Fibroblast of the conjunctiva (primary cell): ENCODE measurements at places on chromosomes 7 and 10.

DNA sequence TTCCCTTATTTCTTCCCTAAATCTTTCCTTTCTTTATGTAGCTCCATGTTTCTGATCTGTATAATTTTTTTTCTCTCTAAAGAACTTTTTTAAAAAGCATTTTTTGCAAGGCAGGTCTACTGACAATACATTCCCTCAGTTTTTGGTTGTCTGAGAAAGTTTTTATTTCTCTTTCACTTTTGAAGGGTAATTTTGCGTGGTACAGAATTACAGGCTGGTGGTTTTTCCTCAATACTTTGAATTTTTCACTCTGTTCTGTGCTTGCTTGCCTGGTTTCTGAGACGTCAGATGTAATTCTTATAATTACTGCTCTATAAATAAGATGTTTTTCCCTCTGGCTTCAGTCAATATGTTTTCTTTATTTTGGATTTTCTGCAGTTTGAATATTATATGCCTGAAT lies 205.4 kb upstream of the VSTM2A start:
- DNase-seq = no peak

DNA sequence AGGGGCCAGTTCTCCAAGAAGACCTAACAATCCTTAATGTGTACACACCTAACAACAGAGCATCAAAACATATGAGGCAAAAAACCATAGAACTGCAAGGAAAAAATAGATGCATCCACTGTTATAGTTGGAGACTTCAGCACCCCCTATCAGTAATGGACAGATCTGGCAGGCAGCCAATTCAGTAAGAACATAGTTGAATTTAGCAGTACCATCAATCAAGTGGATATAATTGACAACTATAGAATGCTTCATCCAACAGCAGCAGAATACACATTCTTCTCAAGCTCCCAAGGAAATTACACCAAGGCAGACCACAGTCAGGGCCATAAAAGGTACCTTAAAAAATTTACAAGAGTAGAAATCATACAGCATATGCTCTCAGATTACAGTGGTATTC lies 42.2 kb downstream of the POLL start:
- no peak for DNase-seq

DNA sequence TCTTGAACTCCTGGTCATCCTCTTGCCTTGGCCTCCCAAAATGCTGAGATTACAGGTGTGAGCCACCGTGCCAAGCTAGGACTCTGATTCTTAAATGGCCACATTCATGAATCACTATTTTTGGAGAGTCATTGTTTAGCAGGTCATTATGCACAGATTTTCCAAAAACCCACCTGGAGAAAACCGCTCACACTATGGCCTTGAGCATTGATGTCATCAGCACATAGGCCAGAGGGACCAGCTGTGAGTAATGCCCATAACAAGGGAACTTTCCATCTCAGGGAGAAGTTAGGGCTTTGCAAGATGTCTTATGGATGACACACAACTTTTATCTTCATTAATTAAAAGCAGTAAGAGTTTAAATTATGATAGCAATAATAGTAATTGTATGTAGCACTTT lies 86.4 kb upstream of the KIF5B start:
- DNase-seq = no peak

DNA sequence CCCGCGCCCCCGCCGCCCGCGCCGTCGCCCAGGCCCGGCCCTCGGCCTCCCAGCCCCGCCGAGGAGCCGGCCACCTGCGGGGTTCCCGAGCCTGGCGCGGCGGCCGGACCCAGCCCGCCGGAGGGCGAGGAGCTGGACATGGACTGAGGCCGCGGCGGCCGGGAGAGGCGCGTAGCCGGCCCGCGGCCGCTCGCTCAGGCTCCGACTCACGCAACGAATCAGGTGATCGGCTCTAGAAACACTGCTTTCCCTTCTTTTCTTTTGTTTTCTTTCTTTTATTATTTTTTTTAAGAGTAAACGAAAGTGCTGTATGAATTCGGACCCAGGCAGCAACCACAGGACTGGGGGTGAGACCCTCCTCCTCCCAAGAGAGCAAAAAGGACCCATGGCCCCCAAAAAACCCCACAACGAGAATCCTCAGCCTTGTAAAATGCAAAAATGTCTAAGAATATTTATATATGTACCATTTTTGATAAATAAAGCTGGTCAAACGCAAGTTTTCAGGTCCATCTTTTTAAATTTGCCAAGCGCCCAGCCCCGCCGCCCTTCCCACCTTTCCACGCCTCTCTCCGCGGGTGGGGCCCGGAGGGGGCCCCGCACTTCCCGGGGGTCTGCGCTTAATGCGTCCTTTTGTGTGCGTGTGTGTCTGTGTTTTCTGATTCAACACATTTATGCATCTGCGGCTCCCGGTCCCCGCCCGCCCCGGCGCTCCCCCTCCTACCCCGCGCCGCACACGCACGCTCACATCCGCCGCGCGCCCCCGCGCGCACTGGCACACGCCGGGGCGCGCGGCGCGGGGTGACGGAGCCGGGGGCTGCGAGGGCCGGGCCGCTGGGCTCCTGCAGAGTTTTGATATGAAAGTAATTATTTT lies 4.4 kb downstream of the UNCX start:
- no peak for DNase-seq

- no peak for DNase-seq
These were observed 88.4 kb downstream of the DNAJB6 start for GRCh38 chr7:157425137-157425731.

DNA sequence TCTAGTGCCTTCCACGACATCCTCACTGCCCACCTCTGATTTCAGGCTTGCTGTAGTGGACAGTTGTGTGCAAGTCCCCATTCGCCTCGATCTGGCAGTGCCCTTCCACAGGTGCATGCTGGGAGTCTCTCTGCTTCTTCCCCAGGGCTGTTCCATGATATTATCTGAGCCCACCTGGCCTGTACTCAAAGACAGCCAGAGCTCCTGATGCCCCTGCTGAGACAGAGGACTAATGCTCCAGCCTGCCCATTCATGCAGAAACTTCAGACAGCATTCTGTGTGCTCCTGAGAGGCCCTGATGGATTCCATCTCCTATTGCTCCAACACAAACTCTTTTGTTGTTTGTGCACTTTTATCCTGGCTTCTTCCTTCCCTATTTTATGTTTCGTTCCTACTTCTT lies 164.8 kb upstream of the PRSS58 start:
- DNase-seq = no peak

DNA sequence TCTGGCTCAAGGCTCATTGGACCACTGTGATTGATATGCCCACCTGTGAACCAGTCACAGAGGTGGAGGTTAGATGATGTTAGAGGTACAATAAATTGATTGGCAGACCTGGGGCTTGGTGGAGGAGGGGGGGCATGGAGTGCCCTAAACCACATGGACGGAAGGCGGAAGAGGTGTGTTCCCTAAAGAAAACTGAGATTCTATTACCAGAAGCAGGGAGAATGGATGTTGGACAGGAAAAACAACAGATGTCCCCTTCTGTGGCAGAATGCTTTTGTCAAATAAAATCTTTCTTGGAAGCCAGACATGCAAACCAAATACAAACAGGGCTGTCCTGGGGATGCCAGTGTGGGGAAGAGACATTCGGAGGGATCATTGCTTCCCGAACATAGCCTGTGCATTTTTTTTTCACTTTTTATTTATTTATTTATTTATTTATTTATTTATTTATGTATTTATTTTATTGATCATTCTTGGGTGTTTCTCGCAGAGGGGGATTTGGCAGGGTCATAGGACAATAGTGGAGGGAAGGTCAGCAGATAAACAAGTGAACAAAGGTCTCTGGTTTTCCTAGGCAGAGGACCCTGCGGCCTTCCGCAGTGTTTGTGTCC lies 433.9 kb downstream of the RPS24 start:
- no peak for DNase-seq

DNA sequence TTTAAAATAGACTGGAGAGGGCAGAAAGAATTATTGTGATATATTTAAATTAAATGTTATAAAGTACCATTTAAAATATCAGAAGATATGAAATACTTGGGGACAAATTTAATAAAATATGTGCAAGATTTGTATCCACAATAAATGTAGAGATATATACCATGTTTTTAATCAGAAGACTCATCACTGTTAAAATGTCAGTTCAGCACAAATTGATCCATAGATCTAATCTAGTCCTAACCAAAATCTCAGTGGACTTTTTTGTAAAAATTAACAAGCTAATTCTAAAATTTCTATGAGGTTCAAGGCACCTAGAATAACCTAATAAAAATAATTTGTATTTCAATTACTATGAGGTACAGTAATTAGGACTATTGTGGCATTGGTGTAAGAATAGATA lies 96.4 kb downstream of the CTNNA3 start:
- no peak for DNase-seq

- DNase-seq = no peak
These were observed 141.3 kb upstream of the TNRC18 start for GRCh38 chr7:5564894-5565293.

GRCh38 chr10:91576096-91576545 lies 56.8 kb downstream of the PPP1R3C start:
- DNase-seq = no peak

DNA sequence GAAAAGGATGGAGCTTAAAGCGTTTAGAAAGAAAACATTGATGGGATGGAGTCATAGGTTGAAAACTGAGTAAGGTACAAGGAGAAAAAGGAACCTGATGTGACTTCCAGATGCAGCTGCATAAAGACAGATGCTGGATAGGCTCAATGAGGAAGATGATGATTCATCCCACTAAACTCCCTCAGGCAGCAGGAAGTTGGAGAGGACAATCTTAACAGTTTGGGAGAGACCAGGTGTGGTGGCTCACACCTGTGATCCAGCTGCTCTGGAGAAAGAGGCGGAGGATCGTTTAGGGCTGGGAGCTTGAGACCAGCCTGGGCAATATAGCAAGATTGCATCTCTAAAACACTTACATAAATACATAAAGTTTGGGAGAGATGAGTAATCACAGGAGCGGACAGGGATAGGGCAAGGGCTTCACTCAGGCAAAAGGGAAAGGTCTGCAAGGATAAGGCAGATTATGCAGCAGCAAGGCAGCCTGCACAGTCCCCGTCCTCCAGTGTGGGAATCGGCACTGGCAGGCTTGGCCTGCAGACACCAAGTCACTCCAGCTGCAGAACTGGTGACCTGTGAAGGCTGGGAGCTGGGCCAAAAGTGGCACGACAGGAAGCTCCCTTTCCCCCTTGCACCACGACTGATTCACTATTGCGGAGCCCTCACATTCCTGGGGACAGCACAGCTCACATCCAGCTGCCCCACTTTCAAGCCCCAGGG lies 438.5 kb downstream of the GRID1 start:
- DNase-seq = no peak

DNA sequence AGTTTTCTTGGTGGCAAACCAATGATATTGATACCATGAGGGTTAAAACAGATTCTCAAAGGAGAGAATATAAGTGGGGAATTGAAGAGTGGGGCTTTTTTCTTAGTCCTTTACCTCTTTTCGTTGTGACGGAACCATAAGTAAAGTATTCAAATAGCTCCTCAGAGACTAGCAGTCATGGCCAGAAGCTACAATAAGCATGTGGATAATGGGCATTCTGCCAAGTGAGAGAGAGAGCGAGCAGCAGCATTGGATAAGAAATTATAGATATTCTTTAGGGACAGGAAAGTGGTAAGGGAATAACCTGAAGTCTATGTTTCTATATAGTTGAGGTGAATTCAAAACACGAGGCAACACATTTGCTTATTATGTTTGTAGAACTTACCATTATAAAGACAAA lies 235.1 kb downstream of the SEMA3E start:
- DNase-seq = no peak
